ENCODE measurements at places on chromosomes 4 and X.

DNA sequence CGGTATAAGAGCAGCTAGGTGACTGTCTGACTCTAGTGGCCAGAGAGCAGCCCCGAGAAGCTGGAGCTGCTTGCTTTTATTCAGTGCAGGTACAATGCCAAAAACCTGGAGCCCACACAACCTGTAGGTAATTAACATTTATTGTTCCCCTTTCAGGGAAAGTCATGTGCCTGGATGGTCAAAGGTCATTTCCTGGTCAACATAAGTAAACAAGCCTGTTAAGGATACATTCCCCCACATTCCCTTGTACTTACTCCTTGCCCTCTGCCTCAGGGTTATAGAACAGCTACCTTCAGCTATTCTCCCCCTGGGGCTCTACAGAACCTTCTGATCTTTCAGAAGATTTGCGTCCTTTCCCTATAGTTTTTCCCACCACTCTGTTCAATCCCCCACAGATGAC is 253.4 kb downstream of the TMA16 start:
- no peak for DNase-seq

DNA sequence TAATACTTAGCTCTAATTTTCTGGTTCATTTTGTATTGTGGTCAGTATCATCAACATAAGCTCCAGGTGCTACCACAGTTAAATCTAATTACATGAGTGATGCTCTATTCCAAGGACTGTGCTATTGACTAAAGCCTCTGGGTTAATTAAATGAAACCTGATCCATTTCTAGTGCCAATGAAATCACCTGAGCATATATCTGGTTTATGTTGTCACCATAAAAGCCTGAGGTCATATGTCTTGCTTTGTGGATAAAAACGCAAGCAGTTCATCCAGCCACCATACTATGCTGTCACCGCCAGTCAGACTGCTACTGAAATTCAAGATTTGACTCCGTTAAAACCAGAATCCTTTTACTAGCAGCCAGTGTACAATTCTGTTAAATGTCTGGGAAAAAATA is 64.2 kb upstream of the ZNF518B start:
- no peak for DNase-seq

DNA sequence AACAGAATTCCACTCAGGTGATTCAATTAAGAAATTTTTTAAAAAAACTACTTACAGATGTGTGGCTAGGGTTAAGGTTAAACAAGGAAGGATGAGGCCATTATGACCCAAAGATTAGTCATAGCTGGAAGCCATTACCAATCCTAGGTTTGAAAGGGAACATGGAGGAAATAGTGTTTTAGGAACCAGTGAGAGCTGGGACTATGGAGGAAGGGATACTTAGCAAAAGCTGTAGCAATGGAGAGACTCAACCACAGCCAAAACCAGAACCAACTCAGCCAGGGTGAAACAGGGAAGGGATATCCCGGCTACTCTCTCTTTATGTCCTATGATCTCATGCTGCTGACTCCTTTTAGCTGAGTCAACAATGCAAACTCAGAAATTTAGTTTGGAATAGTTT is 148.6 kb upstream of the CNKSR2 start:
- no peak for DNase-seq

GRCh38 chr4:116082808-116083366 is 969.5 kb upstream of the NDST4 start:
- no peak for DNase-seq

DNA sequence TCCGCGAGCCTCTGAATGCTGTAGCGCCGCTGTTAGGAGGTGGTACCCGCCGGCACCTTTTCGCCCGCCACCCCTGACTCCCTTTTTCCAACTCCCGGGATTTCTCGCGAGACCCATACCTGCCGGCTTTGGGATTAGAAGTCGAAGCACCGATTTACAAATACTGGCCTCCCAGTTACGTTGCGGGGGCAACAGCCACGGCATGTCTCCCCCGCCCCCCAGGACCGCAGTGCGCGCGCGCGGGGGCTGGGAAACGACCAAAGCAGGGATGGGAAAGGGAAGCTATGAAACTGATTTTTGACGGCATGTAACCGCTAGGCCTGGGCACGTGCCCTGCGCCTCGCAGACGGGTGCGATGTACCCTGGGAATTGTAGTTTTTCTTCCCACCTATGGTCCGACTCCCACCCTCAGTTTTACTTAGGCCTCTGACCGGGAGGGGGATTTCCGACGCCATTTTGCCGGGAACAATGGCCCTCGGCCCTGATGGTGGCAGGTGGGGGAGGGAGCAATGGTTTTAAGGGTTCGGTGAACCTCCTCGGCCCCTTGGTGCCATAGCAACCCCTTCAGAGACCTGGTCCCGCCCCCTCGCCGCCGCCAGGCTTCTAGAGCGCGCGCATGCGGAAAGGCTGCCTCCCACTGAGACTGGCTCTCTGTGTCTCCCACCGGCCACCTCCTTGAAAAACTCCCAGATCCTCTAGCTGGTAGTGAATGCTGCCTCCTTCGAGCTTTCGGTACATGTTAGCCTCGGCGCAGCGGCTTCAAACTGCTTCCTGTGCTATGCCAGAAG is 772 bp upstream of the WNK3 start:
- peak; percentile 67 for DNase-seq

- no peak for DNase-seq
These were observed 32.5 kb upstream of the ZNF185 start for GRCh38 chrX:152865232-152865920.

DNA sequence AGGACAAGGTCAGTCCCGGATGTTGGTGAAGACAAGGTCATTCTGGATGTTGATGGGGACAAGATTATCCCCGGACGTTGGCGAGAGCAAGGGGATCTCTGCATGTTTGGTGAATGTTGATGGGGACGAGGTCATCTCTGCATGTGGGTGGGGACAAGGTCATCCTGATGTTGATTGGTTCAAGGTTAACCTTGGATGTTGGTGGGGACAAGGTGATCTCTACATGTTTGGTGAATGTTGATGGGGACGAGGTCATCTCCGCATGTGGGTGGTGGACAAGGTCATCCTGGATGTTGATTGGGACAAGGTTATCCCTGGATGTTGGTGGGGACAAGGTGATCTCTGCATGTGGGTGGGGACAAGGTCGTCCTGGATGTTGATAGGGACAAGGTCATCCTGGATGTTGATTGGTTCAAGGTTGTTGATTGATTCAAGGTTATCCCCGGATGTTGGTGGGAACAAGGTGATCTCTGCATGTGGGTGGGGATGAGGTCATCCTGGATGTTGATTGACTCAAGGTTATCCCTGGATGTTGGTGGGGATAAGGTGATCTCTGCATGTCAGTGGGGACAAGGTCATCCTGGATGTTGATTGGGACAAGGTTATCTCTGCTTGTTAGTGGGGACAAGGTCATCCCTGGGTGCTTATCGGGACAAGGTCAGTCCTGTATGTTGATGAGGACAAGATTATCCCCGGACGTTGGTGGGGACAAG is 28.8 kb upstream of the PLCXD1 start:
- no peak for DNase-seq

DNA sequence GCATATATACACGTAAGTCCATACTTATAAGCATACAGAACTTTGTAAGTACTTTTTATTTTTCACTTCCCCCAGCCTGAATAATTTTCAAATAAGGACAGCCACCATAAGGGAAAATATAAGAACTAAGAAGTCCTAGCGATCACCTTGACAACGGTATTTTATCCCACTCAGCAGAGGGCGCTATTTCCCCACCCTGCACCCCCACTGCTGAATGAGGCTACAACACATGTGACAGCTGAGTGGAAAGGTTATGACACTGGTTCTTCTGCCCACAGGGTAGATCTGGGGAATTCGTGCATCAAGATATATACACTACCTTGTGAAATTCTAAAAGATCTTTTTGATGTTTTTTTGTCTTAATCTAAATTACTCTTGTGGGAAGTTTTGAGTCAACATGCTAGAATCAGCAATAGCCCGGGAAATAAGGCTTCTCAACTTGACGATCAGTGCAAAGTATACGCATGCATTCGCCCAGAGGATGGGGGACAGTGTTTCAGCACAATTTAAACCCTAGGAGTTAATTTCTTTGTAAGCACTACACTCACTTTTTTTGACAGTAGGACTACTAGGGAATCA is 151.5 kb downstream of the CORIN start:
- peak; percentile 73 for DNase-seq

All from endothelial cell (in vitro differentiated cells).